ENCODE measurements at places on chromosomes 4 and X.

DNA sequence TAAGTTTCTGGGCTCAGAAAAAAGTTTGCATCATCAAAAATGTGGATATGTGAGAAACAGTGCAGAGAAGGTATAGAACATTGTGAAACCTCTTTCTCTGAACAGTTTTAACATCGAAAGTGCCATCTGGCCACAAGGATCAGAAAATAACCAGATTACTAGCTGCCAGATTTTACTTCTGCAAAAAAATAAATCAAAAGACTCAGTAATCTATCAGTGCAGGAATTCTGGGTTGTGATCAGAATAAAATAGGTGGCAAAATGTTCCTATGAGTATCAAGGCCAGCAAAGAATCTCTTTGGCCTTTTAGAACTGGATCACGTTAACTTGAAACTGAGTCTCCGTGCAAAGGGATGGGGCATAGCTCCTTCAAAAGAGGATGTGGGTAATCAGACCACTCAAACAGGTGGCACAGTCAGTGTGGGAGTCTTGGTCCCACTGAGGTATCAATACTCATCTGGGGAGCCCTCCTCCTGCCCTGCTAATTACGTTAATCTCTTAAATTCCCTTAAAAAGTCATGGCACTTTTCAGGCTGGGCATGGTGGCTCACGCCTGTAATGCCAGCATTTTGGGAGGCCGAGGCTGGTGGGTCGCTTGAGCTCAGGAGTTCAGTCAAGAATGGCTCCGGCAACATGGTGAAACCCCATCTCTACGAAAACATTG lies 26.7 kb upstream of the RBM47 start:
- no peak for DNase-seq

- DNase-seq = no peak
Measured at GRCh38 chrX:109281483-109282275, 200.2 kb downstream of the GUCY2F start.

DNA sequence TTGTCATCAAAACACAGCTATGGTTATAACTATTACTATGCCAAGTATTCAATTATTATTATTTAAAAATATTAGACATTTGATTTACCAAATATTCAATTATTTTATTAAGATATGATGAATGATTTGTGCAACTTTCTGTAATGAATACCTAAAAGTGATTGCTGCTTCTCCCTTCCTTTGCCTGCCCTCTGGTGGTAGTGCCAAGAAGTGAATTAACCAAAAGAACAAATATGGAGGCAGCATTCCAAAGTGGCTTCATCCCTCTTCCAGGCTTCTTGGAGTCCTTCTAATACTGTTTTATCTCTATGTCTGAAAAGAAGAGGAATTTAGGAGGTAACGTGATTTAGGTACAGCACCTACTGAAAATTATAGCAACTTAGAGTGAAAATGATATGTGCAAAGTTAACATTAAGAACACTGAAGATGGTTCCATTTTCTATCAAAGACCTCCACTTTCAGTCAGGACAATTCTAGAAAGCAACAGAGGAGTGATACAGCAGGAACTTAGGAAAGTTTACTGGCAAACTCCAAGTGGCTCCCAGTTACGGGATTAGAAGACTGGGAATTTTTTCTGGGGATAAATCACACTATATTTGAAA lies 43.0 kb downstream of the ENPEP start:
- peak; percentile 34 for DNase-seq

DNA sequence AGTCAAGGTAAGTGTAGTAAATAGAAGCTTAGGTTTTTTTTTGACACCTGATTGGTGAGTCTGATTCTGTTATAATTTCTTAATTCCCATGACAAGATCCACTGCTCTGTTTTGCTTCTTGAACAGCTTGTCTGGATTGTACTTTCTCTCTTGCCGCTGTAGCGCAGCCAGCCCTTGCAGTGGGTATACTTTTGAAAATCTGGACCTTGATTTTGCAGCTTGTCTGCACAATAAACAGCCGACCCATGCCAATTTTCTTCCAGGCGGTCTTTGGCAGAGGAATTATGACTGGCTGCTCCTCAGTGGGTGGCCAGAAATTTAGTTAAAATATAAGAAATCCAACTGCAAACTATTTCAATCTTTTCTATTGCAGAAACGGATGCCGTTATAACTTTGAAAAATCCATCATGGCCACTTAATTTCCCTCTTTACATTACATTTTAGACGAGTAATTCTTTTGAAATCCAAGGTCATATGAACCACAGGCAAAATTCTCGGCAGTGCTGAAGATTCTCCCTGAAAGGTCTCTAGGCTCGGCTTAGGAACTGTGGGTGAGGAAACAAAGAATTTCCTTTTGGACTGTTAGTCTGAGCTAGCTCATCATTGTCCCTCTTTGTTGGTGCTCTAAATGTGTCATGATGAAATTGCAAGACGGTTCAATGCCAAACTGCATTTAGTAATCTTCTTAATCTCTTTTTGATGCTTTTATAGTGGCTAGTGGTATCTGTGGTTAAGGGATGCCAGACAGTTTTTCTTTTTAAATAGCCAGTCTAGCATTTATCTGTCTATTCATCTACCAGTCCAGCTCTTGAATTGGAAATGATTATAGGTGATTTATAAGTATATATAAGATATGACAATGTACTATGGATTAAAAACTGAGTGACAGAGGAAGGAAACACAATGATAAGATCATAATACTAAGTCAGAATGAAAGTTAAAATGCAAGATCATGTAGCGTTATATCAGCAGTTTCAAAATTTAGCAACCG lies 31.5 kb upstream of the PTTG2 start:
- DNase-seq = no peak

DNA sequence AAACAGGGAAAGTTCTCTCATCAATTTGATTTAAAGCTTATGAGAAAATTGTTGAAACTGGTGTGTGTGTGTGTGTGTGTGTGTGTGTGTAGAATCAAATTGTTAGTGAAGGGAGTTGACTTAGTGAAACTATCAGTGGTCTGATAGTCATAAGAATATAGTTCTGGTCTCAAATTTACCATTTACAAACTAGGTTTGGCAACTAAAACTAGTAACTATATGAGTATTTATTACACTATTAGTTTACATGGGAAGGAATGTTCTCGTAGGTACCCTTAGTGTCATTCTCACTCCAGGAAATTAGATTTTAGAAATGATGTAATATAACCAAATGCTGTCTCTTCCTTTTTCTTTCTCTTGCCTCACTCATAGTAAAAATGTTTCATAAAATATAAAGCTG lies 11.9 kb downstream of the SULT1E1 start:
- no peak for DNase-seq

DNA sequence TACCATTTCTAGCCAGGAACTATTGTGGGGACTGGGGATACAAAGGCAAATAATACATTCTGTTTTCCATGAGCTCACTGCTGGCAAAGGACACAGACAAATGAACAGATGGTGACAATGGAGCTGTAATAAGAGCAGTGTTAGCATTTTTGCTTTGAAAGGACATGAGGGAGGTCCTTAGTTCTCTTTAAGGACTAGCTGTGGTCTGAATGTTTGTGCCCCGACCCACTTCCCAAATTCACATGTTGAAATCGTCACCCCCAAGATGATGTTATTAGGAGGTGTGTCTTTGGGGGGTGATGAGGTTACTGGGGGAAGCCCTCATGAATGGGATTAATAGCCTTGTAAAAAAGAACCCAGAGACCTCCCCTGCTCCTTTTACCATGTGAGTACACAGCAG lies 30.3 kb downstream of the CCNG2 start:
- DNase-seq = no peak

- DNase-seq = no peak
Measured at GRCh38 chrX:109936598-109936997, 66.3 kb upstream of the TMEM164 start.

Measured in K562 (cell line).